ENCODE measurements at places on chromosomes 3 and 15.
A peak's percentile ranks its signal among the peaks of the same experiment; 100 is the strongest.

- DNase-seq, result peak; percentile 34
Observed at GRCh38 chr15:70096215-70097062, 1.3 kb downstream of the TLE3 start.

DNA sequence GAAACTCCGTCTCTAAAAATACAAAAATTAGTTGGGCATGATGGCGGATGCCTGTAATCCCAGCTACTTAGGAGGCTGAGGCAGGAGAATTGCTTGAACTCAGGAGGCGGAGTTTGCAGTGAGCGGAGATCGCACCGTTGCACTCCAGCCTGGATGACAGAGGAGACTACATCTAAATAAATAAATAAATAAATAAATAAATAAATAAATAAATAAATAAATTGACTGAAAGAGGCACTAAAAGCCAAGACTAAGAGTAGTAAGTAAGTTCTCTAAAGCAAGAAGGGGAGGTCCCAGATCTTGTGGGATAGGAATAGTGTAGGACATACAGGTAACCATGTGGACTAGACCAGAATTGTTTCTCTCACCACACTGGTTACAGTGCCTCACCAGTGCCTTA is 40.0 kb downstream of the TLNRD1 start:
- no peak for DNase-seq

DNA sequence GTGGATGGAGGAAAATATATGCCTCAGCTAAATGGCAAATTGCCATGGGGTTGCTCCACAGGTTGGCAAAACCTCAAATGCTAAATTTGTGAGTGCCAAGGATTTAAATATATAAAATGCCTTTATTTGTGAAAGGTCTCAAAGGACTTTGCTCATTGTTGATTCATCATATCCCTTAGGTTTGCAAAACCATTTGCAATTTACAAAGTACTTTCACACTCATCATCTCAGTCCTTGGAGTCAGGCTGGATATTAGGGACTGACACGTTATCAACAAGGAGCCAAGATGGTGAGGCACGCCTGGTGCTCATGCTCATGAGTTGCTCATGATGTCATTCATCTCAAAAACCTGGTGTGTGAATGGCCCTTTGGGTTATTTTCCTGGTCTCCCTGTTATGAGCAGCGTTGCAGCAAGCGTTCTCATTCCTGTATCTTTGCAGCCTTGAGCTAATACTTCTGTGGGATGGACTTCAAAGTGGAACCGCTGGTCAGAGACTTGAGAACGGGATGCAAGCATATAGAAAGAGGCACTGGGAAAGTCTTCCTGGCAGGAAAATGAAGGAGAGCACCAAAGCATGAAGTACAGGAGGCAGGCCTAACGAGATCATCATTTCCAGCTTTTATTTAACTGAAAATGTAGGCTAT is 66.0 kb downstream of the MYO1E start:
- DNase-seq, result no peak

DNA sequence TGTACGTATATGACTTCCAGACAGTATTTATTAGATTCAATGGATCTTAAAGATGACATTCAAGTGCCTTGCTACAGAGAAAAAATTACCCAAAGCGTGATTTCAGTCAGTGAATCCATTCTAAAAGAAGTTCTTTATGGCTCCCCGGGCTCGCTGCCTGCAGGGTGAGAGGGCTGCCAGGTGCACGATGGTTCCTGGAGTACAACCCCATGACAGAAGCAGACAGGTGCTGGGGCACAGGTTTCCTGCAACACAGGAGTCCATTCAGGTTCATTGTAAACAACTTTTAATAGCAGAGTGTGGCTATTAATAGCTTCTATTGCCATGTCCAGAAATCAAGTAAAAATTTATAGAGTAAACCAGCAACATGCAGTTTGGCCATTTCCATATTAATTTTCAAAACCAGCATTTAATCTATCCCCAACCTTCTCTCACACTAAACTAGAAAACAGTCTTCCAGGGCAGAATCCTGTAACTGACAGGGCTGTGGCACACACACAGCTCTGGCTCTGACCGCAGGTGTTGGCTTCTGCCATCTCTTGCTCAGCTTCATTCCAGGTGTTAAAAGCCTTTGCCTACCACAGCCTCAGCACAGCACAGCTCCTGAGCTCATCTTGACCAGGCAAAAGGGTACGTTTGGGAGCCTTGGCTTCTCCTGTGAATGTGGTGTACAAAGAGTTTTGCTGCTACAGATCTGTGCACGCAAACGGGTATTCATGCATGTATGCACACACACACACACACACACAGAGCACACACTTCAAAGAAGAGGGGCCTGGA is 185.9 kb downstream of the MEX3B start:
- no peak for DNase-seq

DNA sequence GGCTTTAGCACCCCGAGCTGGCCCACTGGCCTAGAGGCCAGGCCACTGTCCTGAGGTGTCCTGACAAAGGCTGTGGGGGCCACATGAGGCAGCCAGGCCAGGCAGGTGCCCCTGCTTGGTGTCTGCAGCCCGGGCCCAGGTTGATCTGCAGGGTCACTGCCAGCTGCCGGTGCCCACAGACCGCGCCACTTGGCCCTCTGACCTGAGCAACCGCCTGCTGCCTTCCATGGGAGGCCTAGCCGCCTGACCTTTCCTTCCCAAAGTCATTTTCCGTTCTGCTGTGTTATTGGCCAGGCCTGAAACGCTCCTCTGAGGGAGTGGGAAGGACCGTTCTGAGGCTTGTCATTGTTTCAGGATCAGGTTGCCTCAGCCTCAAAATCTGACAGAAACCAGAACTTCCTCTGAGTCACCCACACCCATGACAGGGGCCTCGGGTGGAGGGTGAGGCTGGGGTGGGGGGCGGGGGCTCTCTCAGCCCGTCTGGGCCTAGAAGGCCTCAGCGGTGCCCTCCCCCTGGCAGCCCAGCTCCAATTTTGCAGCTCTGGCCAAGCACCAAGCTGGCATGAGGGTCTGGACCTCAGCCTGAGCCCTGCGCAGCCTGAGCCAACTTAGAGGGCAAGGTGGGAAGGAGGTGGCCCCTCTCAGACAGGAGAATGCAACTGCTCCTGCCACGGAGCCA is 140.7 kb upstream of the MEF2A start:
- no peak for DNase-seq

- peak; percentile 35 for DNase-seq
Observed at GRCh38 chr3:119469418-119470189, 841 bp downstream of the POGLUT1 start.

DNA sequence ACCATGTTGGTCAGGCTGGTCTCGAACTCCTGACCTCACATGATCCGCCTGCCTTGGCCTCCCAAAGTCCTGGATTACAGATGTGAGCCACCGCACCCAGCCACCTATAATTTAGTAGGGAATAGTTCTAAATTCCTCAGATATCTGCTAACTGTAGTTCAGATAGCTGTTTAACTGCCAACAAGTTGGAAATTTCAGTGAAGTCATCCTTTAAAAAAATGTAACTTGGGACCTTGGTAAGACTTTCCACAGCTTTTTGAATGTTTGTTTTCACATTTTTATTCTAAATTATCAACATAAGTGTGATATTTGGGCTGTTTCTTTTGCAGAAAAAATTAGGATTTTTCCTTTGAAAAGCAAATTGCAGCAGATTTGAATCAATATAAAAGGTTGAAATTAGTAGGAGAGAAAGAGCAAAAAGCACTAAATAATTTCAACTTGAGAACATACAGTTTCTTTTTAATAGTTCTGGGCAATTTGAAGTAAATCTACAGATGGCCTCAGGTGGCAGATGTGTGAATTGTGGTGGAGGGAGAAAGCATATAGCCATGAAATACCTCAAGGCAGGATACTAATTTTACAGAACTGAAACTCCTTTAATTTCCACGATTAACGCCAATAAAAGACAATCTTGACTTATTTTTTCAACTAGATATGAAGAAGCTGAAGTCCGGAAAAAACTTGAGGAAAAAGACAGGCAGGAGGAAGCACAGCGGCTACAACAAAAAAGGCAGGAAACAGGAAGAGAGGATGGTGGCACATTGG is 34.3 kb downstream of the USP8 start:
- DNase-seq, result no peak

DNA sequence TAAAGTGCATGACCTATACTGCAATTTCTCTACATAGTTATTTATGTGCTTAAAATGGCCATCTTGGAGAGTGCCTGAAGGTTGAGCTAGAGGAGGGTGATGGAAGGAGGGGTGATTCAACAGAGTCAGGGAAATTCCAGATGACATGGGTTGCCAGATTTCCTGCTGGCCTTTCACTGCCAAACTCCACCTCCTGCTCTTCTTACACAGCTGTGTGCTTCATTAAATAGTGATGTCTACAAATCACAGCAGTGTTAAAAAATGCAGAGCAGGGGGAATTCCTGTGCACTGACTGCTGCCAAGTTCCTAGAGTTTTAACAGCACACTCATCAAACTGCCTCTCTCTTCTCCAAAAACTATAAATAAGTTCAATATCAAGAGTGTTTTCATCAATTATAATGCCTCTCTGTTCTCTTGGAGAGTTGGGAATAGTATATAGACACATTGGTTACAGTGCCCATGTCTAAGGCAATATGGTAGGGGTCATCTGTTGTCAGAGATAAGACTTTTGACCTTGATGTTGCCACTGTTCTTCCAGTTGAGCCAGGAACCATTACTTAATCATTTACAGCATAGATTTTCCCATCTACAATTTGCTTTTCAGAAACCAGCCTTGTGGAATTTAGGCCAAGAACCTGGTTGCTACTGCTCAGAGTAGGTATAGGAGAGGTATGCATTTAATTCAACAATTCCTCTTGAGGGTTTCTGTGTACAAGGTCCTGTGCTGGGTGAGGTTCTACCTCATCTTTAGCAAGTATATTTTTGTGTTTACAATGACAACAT is 79.6 kb downstream of the TP63 start:
- peak; percentile 65 for DNase-seq

- no peak for DNase-seq
Observed at GRCh38 chr15:83955806-83956265, 279.7 kb upstream of the GOLGA6L4 start.

DNA sequence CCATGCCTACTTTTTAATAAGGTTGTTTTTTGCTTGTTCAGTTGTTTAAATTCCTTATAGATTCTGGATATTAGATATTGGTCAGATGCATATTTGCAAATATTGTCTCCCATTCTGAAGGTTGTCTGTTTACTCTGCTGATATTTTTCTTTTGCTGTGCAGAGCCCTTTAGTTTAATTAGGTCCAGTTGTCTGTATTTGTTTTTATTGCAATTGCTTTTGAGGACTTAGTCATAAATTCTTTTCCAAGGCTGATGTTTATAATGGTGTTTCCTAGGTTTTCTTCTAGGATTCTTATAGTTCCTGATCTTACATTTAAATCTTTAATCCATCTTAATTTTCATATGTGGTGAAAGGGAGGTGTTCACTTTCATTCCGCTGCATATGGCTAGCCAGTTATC is 77.4 kb downstream of the PTPRG start:
- no peak for DNase-seq

DNA sequence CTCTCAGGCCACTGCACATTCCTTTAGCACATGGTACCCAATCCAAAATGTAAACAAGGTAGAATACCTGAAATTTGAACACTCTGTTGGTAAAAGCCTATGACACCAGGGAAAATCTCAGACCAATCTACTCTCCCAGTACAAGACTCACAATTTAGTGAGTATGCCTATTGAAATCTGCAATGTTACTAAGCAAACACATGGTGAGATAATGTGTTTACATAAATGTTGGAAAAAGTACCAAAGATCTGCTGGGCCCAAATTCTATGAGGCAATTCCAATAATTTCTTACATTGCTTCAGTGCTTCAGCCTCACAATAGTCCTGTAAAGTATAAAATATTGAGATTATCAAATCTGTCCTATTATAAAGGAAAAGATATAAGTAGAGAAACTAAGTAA is 536.1 kb downstream of the PYDC2 start:
- DNase-seq, result no peak

GRCh38 chr15:69686626-69687025 is 234.0 kb downstream of the RPLP1 start:
- DNase-seq, result no peak

DNA sequence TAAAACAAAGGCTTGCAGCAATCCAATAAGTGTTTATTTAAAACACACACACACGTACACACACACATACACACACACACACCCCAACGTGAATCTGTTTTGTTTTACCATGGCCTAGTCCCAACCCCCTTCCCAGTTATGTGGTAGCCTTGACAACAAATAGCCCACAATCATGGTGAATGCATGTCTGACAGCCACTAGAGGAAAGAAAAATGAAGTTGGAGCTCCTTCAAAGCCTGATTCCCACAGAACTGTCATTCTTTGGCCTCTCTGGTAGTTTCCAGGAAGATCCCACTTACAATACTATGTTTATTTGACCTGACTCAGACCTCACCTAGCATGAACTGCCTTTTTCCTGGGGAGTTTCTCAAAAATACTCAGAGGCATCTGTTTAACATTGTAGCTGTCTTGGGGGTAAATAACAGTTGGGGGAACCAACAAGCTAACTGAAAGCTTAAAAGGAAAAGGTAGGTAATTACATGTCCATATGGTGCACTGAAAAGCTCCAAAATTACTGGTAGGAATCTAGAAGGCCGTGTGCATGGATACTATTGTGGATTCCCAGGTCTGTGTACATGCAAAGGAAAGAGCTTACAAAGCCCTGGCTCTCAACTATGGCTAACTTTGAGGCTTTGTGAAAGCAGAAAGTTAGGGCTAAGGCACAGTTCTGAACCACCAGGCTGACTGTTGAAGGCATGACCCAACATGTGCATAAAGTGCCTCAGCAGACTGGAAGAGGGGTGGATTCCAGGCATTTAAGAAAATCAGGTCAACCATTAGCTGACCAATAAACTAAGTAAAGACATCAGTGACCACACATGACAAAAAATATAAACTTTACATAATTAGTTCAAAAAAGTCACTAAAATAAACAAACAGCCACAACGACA is 65.3 kb downstream of the FAIM start:
- no peak for DNase-seq

DNA sequence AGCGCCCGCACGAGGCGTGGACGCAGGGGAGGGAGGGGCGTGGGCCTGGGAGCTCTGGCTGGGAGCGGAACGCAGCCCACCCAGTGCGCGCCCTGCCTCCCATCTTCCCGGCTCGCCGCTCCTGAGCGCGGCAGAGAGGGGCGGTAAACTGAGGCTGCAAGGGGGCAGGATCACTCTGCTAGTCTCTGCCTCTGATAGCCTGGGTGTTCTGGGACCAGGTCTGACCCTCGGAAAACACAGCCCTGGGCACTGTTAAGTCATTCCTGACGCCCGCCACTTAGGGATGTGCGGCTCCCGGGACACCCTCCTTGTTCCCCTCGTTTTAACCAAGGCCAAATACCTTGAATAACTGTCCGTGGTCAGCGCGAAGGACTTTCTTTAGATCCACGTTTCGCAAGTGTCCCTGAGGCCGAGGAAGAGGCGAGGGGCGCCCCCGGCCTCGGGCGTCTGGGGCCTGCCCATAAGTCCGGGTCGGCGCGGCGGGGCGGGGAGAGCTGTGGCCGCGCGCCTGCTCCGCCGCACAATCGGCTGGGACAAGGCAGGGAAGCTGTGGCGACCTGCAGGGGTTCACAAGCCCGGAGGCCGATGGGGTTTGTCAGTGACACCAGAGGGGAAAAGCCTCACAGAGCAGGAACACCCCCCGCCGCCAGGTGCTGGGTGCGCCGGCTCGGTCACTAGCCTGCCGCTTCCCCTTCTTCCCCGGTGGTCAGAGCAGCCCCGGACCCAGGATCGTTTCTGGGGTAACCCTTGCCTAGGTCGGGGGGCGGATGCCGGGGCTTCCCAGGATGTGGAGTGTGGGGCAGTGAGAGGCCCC is 1.5 kb downstream of the ITPKA start:
- no peak for DNase-seq

GRCh38 chr3:38565339-38566214 is 69.4 kb downstream of the EXOG start:
- no peak for DNase-seq

- DNase-seq, result no peak
Observed at GRCh38 chr15:70109978-70110377, 12.3 kb upstream of the TLE3 start.

GRCh38 chr3:118199044-118199443 is 835.6 kb downstream of the IGSF11 start:
- DNase-seq, result no peak
